Activated CD4-positive, CD25-positive, alpha-beta regulatory T cell treated with anti-CD3 and anti-CD28 coated beads, Interleukin-2, amount 50 U/mL, for 72 hours (primary cell): ENCODE measurements at places on chromosomes 5 and 9.

DNA sequence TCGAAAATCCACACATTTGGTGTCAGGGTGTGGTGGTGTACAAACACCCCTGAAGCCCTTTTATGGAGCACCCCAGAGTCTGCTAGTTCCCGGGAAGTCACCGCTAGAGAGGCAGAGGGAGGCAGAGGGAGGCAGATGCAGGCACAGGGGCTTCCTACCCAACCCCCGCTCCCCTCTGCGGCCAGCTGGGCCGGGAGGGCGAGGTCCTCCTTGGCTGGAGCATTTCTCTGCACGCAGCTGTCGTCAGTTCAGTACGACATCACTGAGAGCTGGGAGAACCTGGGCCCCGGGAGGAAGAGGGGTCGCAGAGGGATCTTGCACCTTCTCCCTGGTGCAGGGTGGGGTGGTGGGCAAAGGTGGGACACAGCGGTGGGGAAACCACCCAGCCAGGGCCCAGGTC is 15.8 kb upstream of the UBAC1 start:
- DNase-seq = no peak

GRCh38 chr9:126804198-126804695 is 593 bp upstream of the ZBTB43 start:
- no peak for DNase-seq

DNA sequence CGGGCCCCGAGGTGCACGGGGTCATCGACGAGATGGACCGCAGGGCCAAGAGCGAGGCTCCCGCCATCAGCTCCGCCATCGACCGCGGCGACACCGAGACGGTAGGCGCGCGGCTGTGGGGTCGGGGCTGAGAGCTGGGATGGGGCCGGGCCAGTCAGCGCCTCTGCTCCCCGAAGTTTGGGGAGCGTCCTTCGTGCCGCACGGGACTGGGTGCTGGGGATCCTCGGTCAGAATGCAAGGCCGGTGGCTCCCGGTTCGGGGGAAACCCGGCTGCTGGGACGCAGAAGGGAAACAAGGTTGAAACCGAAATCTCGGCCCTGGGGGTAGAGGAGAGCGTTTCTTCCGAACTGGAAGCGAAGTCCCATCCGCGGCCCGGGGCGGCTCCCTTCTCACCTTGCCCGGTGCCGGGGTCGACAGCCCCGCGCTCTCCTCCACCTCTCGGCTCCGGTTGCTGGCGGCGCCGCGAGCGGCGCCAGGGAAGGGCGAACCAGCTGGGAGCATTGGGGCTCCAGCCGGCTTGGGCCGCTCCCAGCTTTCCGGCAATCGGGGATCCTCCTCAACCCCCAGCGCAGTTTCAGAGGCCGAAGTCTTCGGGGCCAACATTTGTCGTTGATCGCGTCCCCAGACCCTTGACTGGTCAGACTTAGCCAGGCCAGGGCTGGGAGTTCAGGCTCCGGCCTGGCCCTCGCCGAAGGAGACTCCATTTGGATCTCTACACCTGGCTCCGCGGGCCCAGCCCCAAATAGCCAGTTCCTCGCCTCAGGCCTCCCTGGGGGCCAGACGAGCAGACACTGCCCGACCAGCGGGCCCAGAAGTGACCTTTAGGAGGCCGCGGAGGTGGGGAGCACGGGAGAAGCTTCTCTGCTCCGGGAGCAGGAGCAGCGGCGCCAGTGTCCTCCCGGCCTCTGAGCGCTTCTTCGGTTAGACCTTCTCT is 1.1 kb downstream of the LHX2 start:
- no peak for DNase-seq

DNA sequence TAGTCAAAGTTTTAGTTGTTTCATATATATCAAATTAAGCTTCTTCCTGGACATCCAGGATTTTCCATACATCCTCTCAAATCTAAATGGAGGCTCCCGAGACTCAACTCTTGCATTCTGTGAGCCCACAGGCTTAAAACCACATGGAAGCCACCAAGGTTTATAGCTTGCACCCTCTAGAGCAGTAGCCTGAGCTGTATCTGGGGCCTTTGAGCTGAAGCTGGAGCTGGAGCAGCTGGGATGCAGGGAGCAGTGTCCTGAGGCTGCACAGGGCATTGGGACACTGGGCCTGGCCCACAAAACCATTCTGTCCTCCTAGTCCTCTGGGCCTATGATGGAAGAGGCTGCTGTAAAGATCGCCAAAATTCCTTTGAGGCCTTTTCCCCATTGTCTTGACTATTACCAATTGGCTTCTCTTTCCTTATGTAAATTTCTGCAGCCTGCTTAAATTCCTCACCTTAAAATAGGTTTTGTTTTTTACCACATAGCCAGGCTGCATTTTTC is 151.0 kb downstream of the COX7C start:
- DNase-seq = no peak

DNA sequence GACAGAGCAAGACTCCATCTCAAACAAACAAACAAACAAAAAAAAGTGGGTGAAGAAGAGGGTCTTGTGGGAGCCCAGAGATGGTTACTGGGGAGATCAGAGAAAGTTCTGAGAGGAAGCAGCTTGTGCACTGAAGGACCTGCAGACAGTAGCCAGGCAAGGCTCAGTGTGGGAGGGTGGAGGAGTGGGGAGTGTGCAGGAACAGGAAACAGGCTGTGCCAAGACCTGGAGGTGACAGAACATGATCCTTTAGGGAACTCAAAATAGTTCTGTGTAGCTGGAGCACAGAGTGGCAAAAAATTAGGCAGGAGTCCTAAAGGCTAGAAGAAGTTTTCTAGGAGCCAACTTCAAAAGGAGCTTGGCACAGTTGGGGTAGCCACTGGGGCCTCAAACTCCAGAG is 19.2 kb upstream of the NANS start:
- no peak for DNase-seq
